ENCODE measurements at places on chromosomes 1 and 21.
A peak's percentile ranks its signal among the peaks of the same experiment; 100 is the strongest.

DNA sequence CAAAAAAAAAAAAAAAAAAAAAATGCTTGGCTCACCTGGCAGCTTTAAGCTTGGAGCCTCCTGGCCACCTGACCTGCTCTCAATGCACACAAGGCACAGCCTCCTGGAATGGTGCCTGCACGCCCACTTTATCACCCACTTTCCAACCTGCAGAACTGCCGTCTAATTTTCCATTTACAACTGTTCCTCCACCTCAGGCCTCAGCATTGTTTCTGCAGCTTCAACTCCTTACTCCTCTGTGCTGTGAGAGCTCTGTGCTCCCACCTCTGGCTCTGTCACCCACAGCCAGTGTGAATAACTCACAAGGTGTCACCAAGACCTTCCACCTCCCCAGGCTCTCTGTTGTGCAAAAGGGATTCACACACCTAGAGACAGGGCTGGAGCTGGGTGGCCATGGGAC lies 38.7 kb upstream of the GPR157 start:
- no peak for DNase-seq

DNA sequence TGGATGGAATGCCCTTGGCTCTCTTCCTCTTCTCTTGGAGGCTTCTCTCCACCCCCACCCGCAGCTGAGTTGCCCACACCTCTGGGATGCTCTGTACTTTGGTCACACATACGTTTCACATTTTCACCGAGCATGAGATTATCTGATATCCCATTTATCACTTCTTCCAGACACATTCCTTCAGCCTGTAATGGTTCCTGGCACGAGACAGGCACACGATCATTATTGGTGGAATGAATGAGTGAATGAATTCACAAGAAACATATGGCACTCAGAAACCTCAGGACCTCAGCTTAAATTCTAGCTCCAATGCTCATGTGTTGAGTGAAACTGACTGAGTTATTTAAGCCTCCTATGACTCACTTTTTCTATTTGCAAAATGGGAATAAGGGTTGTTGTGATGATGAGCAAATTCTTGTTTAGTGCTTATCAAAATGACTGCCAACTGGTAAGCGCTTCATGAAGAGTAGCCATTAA lies 242.7 kb upstream of the JUN start:
- no peak for DNase-seq

DNA sequence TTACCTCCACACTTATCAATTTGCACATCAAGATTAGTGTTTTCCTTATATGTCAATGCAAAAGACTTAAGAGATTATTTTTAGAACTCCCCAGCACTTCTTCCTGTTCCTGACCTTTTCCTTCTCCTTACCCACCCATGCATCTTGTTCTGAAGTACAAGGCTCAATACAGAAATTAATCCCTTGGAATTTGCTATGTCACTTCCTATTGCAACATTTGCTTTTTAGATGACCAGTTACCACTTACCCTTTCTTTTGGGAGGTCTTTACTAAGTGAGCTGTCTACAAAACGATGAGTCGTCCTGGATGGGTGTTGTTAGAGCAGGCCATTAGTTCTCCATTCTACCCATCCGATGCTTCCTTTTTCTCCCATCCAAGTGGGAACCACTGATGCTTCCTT lies 221.2 kb downstream of the FMN2 start:
- no peak for DNase-seq

DNA sequence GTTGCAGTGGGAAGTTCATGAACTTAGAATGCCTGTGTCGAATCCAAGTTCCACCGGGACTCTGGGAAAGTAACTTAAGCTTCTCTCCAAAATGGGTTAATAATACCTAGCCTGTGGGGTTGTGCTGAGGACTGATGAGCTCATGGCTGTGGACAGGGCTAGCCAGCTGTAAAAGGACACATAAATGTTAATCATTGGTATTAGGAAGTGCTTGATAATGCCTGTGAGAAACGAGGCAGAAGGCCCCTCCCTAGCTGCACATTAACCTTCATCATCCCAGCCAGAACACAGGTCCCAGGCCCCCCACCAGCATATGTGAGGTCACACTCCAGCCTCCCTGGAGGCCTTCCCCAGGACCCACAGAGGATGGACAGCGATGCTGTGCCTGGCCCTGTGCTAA lies 789 bp upstream of the GJB4 start:
- DNase-seq, result no peak

DNA sequence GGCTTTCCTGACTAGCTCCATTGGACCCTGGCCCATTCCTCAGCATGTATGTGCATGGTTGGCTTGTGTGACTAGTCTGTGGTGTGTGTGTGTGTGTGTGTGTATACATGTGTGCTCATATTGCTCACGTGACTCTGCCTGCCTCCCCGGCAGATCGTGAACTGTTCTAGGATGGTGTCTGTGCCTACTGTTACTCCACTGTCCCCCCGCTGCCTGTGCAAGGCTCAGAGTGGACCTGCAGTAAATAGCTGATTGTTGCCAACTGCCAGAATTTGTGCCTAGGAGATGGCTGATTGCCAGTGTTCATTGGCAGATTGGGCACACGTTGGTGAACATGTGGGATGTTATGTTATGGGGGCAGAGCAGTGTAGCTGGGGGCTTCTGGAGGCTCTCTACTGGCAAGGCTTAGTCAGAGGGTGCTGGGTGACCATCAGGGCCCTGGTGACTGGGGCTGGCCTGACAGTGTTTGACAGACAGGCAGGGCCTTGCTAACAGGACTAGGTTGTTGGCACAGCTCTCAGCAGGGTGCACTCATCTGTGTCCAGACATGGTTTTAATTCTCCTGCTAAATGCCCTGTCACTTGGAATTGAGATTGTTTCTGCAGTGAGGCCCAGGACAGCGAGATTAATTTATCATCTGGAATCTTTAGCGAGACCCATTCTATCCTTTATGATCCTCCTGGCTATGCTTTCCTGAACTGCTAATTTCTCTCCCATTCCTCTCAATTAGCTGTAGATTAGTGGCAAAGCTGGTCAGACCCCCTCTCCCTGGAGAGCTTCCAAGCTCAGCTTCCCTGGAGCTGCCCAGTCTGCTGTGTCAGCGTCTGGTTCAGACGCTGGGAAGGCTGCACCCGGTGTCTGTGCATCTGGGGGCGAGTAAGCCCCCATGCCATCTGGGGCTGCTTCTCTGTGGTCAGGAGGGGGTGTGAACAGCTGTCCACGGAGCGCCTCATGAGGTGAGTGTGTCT lies 20.8 kb downstream of the SLC6A17 start:
- no peak for DNase-seq

GRCh38 chr1:246275036-246275435 lies 232.0 kb downstream of the SMYD3 start:
- DNase-seq, result no peak

- DNase-seq, result peak; percentile 55
These were observed 775 bp upstream of the PRPF38B start for GRCh38 chr1:108691128-108691941.

DNA sequence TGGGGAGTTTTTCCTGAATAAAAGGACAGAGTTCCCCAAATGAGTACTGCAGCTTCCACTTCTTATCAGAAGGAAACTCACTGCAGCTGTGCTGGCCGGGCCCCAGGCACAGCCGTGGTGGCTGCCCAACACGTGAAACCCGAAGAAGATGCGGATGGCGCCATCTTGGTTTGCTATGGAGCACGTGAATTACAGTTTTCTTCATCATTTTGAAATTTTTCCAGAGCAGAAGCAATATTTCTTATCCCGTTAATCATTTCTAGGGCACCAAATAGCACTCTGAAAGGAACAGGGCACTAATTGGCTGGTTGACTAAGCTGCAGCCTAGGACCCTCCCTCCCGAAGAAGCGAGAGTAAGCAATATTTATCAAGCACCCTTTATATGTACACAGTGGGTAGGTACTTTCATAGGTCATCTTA lies 63.2 kb upstream of the EPS8L3 start:
- DNase-seq, result peak; percentile 36

GRCh38 chr1:2372551-2373490 lies 18.5 kb downstream of the MORN1 start:
- no peak for DNase-seq

All from K562 (cell line).